ENCODE measurements at places on chromosomes 16 and 17.
A peak's percentile ranks its signal among the peaks of the same experiment; 100 is the strongest.

DNA sequence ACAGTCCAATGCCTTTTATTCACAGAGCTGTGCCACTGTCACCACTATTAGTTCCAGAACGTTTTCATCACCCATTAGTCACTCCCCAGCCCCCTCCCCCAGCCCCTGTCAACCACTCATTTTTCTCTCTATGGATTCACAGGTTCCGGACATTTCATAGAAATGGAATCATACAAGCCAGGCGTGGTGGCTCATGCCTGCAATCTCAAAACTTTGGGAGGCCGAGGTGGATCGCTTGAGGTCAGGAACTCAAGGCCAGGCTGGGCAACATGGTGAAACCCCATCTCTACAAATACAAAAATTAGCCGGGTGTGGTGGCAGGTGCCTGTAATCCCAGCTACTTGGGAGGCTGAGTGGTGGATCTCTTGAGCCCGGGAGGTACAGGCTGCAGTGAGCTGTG is 759 bp upstream of the PAM16 start:
- DNase-seq: no peak

GRCh38 chr17:8467527-8467926 is 31.8 kb downstream of the NDEL1 start:
- no peak for DNase-seq

GRCh38 chr16:86176462-86176861 is 277.5 kb downstream of the IRF8 start:
- no peak for DNase-seq

GRCh38 chr17:77636835-77637817 is 321.4 kb upstream of the TNRC6C start:
- no peak for DNase-seq

DNA sequence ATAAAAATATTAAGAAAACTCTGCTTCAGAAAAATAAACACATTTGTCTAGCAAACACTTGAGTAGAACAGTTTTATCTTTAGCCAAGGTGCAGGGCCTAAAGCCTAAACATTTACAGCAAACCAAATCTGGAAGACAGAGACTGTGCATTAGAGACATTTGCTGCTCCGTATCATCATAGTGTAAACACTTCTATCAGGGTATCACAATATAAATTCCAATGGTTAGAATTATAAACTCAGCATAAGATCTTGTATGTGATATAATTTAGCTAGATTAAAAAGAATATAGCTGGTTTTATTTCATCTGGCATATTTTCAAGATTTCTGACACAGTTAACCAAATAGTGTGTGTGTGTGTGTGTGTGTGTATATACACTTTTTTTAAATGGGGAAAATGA is 133.8 kb upstream of the NACA2 start:
- DNase-seq: no peak

DNA sequence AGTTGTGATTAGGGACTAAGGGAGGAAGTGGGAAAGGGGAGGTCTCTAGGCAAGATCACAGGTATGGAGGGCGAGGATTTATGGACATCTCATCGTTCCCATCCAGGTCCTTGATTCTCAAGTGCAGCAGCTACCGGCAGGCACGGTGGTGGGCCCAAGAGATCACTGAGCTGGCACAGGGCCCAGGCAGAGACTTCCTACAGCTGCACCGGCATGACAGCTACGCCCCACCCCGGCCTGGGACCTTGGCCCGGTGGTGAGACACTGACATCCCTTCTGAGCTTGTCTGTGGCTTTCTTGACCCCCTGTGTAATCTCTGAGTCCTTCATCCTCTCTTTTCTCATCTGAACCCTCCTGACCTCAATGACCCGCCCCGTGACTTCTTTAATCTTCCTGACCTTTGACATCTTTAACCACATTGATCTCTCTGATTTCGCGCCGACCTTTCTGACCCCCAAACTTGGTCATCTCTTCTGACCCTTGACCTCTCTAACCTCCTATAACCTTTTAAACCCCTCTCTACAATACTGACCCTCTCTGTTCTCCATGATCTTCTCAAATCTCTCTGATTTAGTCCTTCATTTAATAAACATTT is 3.8 kb downstream of the PLD2 start:
- DNase-seq: no peak

DNA sequence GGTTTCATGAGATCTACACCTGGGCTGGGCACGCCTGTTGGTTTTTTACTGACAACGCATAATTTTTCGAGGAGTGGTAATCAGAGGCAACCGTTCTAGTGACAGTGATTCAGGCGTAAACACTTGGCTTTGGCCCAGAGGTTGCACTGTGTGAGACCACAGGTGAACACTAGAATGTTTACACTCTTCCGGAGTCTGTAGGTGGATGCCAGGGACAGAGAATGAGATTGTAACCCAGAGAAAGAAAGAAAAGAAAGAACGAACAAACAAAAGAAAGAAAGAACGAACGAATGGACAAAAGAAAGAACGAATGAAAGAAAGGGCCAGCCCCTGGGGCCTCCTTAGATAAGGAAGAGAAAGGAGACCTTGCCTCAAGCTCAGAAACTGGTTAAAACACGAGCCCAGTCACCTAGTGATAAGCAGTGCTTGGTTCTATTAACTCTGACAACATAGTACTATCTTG is 113.2 kb downstream of the PRKCB start:
- no peak for DNase-seq

GRCh38 chr16:10992797-10993196 is 48.4 kb downstream of the CLEC16A start:
- no peak for DNase-seq

DNA sequence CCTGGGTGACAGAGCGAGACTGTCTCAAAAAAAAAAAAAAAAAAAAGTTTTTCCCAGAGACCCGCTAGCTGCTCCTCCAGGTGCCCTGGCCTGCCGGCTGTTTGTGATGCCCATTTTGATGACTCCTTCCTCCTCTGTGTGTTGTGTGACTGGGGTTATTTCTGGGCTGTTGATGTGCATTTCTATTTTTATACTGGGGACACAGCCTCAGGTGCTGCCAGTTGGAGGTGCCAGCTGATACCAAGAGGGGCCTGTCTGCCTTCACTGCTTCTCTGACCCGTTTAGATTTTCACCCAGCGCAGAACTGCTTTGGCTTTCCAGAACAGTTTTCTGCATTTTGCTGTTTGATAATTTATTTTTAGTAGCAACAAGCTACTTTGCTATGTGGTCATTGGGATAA is 6.7 kb downstream of the PLA2G15 start:
- DNase-seq: no peak

DNA sequence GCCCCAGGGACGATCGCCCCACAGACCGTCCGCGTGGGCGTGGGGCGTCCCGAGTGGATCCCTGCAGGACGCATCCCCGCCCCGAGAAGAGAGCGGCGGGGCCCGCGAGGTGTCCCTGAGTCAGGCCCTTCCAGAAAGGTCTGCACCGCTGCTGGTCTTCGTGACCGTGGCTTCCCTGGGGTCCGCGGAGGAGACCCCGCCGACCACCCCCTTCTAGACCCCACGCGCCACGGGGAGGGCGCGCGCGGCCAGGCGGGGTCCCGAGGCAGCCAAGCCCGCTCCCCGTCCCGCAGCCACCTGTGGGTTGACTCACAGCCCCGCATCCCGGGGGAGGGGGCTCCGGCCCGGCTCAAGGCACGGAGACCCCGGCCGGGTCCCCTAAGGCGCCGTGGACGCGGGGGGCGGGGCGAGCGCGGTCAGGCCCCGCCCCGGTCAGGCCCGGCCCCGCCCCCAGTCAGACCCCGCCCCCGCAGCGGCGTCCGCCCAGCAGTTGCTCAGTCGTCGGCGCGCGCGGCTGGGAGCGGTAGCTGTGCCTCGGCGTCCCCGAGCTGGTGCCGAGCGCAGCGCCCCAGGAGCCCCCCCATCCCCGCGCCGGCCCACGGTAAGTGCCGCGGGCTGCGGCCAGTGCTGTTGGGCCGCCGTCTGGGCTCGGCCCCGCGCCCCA is at the start of gene BAIAP3:
TSS of gene BAIAP3 (plus strand) at position 497 of the 664 bp plus-strand sequence. CDS start 4,905 bp downstream, outside the sequence.
- DNase-seq: peak; percentile 61

DNA sequence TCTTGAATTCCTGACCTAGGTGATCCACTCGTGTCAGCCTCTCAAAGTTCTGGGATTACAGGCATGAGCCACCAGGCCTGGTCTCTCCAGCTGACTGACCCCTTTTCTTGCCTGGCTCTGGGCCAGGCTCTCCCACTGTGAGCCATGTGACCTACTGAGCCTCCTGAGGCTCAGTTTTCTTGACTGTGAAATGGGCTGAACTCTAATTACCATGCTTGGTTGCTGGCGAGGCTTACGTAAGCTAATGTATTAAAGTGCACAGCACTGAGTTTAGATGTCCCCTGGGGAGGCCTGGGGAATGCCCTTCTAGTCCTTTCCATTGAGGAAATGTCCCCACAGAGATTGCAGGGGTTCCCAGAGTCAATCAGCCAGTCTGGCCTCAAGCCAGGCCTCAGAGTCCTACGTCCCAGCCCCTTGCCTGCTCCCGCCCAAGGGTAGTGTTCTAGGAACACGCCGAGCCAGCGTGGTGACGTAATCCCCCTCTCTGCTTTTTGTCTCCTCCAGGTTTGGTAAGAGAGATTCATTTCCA is 45.8 kb upstream of the LGALS9 start:
- DNase-seq: no peak

DNA sequence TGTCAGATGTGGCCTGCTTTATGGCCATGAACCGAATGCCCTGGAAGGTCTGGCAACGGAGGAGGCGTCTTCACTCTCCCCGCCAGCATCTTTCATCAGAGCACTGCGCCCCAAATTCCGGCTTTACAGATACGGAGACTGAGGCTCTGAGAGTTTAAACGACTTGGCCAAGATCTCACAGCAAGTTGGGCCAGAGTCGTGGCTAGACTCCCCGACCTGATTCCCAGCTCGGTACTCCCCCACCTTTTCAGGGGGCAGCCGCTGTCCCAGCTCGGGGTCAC is 1.7 kb downstream of the NGFR start:
- no peak for DNase-seq

GRCh38 chr16:9072806-9073341 is 18.6 kb upstream of the HAPSTR1 start:
- no peak for DNase-seq

DNA sequence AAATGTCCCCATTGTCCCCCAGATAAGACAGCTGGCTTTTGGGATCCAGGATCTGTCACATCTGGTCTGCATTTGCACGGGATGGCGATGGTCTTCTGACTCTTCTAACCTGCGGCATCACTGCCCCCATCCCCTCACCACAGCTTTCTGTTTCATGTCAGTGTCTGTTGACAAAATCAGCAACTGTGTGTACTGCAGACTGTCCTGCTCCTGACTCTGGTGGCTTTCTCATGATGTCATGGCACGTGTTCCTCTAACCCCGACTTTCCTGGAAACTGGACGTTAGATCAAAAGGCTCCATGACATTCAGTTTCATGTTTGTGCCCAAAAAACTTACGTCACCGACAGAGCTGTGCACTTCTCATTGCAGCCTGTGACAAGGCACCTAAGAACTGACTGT is 30.1 kb upstream of the CPNE2 start:
- DNase-seq: no peak

- DNase-seq: no peak
These were observed 61.6 kb downstream of the HSD17B2 start for GRCh38 chr16:82096641-82097040.

DNA sequence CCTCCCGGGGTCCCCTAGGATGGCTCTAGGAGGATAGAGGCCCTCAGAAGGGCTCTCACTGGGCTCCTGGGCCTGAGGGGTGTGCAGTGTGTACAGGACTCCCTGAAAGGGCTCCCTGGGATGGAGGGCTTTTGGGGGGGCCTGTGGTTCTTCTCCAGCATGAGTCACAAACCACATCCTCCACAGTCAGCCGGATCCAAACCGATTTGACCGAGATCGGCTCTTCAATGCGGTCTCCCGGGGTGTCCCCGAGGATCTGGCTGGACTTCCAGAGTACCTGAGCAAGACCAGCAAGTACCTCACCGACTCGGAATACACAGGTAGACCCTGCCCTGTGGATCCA is 4.5 kb downstream of the TRPV2 start:
- DNase-seq: peak; percentile 52

DNA sequence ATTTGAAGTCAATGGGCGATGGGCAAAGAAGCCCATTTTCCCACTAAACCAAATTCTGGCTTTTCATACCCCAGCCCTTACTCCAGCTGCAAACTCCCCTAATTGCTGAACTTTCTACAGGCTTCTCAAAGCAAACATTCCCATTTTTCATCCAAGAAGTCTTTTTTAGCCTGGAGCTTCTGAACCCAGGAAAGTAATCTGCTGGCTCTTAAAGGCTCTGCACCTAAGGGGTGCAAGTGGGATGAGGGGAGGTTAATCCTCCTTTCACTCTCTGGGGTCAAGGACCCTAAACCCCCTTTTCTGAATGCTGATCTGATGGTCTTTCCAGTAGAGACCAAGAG is 2.4 kb downstream of the HOXB7 start:
- no peak for DNase-seq

DNA sequence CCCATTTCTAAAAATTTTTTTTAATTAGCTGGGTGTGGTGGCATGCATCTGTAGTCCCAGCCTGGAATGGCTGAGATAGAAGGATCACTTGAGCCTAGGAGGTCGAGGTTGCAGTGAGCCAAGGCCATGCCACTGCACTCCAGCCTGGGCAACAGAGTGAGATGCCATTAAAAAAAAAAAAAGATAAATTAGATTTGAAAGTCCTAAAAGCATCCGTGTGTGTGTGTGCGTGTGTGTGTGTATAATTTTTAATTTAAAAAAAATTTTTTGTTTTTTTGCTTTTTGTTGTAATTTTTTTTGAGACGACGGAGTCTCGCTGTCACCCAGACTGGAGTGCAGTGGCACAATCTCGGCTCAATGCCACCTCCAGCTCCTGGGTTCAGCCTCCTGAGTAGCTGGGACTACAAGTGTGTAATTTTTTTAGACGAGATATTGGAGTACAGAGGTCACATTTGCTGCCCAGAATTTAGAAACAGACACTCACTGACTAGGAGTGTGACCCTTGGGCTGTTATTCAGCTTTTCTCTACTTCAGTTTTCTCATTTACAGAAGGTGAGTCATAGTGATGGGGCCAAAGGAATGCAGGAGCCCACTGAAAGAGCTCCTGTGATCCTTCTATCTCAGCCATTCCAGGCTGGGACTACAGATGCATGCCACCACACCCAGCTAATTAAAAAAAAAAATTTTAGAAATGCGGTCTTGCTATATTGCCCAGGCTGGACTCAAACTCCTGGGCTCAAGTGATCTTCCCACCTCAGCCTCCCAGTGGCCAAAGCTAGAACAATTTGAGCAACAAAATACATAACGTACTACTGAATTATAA is 25.5 kb upstream of the TBX4 start:
- no peak for DNase-seq

DNA sequence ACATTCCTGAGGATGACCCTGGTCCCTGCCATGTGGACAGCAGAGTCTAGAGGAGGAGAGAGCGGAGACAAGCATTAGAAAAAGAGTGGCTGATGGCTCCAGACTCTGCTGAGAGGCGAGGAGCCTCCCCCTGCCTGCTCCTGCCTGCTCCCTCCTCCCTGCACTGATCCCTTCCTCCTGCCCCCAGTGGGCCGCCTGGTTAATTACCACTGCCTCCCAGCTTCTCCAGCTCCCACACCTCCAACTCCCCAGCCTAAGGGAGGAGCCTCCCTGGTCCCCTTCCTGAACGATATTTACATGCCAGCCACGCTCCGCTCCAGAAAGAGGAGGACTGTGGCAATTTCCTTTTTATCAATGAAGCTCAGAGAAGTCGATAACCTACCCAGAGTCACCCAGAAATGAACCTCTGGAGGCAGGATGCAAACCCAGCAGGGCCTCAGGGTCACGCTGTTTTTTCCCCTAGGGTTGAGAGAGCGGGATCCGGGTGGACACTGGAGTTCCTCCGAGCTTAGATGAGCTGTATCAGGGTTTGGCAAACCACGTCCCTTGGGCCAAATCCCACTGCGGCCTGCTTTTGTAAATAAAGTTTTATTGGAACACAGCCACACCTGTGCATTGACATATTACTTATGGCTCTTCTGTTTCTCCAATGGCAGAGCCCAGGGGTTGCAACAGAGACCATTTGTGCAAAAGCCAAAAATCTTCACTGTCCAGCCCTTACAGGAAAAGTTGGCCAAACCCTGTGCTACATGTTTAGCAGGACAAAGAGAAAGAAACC is 27.1 kb upstream of the JPH3 start:
- DNase-seq: no peak

- no peak for DNase-seq
These were observed 23.7 kb downstream of the PIPOX start for GRCh38 chr17:29066606-29067005.

Data from activated CD4-positive, CD25-positive, alpha-beta regulatory T cell treated with anti-CD3 and anti-CD28 coated beads, Interleukin-2, amount 50 U/mL, for 72 hours (primary cell).